ENCODE measurements at places on chromosomes 16 and 17. TPM values are rescaled to one million over a fixed set of nuclear protein-coding genes. Genes with fewer than 3 reads are reported as not detected.

The CDH1 gene
- total RNA-seq, result 6.0 TPM

The CLEC18B gene
- total RNA-seq, result not detected

- DNase-seq, result no peak
These were observed 759.0 kb upstream of the SOX9 start for GRCh38 chr17:71361656-71362450.

- DNase-seq, result no peak
These were observed 10.7 kb downstream of the CACNG1 start for GRCh38 chr17:67055041-67055443.

DNA sequence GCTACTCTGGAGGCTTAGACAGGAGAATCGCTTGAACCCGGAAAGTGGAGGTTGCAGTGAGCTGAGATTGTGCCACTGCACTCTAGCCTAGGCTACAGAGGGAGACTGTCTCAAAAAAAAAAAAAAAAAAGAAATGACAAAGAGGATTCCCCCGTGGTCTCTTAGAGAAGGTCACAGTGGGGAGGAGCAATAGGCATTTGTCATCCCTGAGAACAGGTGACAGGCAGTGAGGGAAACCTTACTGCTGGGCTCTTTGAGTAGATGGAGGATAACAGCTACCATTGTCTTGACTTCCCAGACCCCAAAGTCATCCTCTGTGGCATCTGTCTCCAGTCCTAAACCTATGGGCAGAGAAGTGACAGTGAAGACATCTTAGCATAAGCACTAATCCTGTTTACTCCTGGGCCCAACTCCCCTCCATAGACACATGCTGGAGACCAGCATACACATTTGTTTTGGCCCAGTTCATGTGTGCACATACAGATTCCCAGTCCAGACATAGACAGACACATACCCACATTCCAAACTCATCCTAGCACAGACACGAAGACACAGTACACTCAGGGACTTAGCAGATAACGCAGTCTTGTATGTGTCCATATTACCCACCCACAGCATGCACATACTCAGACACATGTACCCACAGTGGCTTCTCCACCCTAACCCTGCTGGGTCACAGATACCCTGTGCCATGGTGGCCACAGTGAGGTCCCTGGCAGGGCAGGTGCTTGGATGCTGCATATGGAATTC lies 2.7 kb downstream of the ESRP2 start:
- no peak for DNase-seq

DNA sequence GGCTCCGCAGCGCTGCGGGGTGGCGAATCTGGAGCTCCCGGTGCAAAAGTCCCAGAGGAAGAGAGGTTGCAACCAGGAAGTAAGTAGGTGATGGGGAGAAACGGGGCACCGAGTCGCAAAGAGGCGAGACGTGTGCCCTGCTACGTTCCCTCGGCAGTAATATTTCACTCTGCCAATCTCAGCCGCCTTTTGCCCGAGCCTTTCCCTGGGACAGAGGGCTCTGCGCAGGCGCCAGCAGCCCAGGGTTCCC lies at the start of gene NR1D1:
Gene NR1D1, minus strand, starts transcription at position 171 of the 250 bp plus-strand sequence. CDS start 495 bp downstream, outside the sequence.
- no peak for DNase-seq

DNA sequence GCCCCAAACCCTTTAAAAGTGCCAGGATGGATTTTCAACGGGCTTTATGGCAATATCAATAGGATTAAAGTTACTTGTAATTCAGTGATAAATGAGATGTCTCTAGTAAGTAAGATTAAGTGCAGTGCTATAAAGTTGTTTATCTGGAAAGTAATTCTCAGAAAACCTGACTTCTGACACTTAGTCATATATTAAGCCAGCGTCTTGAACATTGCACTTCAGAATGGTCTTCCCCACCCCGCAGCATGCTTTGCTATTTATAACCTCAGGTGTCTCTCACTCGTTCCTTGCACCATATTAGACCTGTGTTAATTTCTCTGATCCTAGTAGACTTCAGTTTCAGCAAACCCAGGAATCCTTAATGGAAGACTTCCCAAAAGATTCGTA lies 2.1 kb upstream of the MAF start:
- DNase-seq, result no peak

GRCh38 chr16:64240586-64240985 lies 881.3 kb downstream of the CDH11 start:
- no peak for DNase-seq

Measured in SK-MEL-5 (cell line).